ENCODE measurements at places on chromosomes 13 and 19.

DNA sequence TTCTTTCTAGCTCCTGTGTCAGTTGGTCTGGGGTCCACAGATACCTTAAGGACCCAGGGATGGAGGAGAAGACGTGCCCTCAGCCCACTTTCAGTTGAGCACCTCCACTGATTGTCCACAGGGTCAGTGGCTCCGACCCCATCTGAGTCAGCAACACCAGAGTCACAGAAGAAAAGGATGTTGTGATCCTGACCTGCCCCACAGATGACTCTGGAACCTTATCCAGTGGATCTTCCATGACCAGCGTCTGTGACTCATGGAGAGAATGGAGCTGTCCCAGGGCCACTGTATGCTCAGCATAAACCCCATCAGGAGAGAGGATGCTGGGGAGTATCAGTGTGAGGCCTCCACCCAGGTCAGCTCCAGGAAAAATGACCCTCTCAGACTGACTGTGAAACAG is 22.0 kb downstream of the CEACAM4 start:
- DNase-seq = no peak

- DNase-seq = no peak
Measured at GRCh38 chr13:102131246-102131645, 270.6 kb downstream of the FGF14 start.

DNA sequence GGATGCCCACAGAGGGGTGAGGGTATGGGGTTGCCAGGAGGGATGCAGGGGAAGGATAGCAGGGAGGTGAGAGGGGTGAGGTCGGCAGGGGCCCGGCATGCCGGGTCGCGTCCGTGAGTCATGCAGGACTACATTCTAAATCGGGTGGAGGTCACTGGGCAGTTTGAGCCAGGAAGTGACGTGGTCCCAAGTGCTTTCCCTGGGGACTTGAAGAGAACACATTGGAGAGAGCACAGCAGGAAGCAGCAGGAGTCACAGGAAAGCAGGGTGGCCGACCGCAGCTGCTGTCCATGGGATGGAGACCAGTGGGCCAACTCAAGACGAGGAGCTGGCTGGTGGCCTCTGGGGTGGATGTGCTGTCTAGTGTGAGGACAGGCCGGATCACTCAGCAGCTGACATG is 92.0 kb upstream of the WASF3 start:
- no peak for DNase-seq

DNA sequence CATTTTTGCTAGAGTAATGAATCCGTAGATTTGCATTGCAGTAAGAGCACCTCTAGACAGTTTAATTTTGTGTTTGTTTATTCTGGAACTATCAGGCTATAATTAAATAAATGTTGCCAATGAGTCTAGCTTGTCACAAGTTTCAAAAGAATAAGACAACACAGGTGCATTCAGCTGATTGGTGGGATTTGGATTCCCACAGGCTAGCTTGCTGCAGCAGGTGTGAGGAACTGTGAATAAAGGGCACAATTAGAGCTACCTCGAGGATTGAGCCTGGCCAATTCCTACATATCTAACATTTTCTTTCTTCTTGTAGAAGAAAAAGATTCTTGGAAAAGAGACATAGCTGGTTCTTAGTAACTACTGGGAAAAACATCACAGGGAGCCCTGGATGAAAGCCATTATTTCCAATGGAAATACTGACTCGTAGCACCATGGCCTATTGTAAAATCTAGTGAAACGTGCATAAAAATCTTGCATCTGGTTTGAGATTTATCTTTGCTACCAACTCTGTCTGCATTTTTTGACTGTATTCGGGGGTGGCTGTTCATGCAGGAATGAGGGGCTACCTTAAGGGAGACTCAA is 360.9 kb downstream of the FGF9 start:
- no peak for DNase-seq

GRCh38 chr19:37593996-37594303 is 642 bp downstream of the ZNF571 start:
- no peak for DNase-seq

DNA sequence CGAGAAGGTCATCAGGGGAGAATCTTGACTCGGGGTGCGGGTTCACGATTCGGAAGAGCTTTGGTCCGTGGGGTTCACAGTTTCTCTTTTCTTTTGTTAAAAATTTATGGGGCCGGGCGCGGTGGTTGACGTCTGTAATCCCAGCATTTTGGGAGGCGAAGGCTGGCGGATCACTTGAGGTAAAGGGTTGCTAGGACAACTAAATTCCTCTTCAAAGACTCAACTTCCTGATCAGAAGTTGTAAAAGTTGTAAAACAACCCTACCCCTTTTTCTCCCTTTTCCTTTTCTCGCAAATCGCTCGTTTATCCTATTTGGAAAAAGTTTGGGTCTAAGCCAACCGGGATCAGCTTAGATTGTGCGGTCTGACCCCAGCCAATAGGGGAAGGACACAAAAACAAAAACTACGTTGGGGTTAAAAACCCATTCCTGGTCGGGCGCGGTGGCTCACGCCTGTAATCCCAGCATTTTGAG is 673 bp downstream of the ZNF486 start:
- DNase-seq = no peak

DNA sequence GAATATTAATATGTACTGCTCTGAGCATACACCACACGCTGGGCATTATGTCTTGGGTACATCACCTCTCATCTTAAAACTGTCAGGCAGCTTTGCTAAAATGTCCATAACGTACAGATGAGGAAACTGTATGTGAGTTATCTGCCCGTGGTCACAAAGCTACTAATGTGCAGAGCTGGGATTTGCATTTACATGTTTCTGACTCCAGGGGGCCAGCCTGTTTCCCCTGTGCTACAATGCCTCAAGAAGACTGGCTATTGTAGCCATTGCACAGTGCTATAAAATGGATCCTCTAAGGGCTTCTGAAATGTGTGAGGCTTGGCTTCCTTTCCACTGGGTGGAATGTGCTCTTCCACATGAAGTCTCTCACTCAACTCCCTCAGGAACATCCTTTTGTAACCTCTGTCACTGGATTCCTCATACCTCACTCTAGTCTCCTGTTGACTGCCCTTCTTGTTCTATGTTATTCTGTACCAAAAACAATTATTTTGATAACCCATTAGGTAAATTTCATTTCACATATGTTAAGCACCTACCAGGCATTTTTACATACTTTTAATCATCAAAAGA is 95.6 kb upstream of the HTR2A start:
- DNase-seq = peak; percentile 31

GRCh38 chr19:1438933-1439354 is 748 bp downstream of the RPS15 start:
- no peak for DNase-seq

DNA sequence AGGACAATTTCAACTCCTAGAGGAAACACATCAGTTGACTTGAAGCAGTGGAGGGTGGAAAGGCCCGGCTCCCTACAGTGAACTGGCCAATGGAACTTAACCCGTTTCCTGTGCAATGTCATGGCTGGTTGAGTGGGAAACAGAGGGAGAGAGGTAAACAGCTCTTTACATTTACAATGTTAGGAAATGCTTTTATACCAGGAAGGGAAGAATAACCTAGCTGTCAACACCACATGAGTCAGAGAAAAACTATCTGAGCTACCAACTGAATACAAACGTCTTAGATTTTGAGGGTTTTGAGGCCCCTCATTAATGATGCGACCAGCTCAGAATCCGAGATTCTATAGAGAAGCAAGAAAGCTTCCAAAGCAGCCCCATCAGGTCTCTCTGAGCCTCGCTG is 36.7 kb downstream of the CARD8 start:
- DNase-seq = no peak

DNA sequence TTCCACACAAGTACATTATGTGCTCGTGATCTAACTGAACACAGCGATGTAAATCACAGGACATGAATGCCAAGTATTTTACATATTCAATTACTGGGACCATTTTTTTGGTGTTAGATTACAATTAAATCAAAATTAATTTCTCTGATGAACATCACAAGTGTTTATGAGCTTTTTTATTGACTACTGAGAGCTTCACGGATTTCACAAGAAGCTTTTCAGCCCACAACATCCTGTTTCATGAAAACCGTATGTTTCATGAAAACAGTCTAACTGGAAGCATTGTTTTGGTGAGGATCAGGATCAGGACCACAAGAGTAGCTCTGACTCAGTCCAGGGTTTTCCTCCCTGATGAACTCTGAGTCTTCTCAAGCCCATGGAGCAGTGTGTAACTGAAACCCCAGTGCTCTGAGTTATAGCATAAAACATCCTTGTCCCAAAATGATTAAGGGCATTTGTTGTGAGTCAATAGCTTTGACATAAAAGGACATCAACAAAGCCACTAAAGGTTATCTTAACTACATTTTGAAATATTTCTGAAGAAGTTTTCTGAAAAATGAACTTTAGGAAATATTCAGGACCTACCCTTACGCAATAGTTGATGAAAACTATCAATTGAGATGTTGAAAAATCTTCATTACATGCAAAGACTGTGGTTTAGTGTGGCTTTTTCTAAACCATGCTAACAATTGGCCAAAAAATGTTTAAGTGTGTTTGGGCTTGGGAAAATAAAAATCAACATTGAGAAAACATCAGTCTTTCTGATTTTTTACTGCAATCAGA is 49.3 kb downstream of the UFM1 start:
- DNase-seq = peak; percentile 23
